Stimulated activated naive CD8-positive, alpha-beta T cell treated with anti-CD3 and anti-CD28 coated beads, Interleukin-15, Interleukin-2, amounts not matched to agents 100 U/mL and 50 U/mL, for 24 hours (primary cell): ENCODE measurements at places on chromosomes 5 and 9.

DNA sequence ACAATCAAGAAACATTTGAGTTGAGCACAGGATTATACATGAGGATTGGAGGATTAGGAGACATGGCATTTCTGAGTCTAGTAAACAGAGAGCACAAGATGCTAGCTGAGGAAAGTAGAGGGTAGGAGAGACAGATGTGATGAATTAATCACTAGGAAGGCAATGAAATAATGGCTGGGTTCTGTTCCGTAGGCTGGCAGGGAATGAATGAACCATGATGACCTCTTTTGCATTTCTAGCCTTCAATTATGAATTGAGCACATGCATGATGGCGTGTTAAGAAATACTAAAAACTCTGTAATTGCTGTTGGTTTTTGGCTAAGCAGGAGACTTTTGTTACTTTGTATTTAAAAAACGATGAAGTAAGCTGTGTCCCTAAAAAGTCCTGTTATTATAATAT, 420.0 kb upstream of the TLE4 start:
- DNase-seq: no peak

DNA sequence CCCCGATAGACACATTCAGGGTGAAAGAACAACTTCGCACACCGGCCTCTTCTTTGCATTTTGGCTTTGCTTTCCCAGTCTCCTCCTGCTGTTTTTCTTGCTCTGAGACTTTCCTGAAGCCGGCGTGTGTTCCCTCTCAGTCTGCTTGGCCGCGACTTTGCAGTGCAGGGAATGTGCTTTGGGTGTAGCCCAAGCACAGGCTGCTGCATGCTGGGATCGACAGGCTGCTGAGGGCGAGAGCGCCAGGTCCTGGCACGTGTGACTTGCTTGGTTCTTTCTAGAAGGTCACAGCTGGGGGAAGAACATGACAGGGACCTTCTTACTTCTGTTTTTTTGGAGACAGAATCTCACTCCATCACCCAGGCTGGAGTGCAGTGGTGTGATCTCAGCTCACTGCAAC, 40.6 kb downstream of the TENT4A start:
- no peak for DNase-seq

DNA sequence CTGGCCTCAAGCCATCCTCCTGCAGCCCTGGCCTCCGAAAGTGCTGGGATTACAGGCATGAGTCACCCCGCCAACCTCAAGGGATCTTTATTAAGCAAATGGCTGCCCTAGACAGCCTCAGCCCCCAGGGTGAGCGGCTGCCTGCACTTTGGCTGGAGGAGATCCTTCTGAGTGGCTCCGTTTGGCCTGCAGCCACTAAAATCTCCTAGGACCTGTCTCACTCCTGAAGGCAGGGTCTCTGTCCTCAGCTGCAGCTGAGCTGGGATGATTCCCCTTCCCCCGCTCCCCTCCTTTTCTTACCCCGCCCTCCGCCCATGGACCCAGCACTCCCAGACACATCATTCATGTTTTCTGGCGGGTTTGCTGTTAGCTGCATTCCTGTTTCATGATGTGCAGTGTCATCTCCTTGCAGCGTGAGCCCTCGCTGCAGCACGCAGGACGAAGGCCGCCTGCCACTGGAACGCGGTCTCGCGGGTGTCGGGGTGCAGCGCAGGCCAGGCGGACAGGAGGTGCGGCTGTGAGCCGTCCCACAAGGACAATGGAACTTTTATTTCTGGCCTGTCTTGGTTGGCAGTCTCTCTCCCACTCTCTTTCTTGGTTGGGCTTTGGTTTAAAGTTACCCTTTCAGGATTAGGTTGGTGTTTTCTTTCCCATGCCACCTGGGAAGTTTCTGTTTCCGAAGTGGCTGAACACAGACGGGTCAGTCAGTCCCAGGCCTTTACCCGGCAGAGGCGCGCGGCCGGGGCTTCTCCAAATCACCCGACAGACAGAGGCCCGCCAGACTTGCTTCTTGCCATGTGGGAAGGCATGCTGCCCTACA, 137.1 kb downstream of the FOXD1 start:
- DNase-seq: no peak

- DNase-seq: no peak
Observed at GRCh38 chr5:173498286-173498685, 118.2 kb downstream of the BOD1 start.

DNA sequence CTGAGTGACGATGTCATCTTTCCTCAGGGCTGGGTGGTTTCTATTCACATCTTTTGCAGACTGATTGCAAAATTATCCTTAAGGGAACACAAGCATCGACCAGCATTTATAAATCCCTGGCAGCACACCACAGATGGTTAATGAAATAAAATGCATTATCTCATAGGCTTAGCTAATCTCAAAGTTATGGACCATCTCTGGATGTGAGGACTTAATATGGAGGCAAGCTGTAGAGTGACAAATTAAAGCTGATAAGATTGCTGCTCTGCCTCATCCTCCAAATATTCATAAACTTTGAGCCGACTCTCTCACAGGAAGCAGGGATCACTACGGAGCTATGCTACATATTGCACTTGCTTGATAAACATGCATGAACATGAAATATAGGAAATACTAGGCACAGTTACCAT, 663.2 kb upstream of the RGMB start:
- DNase-seq: no peak

- DNase-seq: no peak
Observed at GRCh38 chr5:141040093-141040770, 10.9 kb upstream of the PCDHB1 start.

DNA sequence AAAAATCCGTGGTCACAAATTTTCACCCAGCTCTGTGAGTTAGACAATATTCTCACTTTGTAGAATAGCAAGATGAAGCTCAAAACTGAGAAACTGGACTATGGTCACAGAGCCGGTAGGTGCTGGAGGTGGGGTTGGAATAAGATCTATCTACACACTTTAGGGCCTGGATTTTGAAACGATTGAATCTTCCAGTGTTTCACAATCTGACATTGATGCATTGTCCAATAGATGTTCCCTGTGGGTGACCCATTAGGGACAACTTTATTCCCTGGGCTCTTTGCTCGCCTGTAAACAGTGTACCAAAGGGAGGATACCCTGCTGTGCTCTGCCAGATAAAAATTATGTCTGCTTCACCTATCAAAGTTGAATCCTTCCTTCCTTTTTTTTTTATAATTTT, 145.4 kb upstream of the MPDZ start:
- no peak for DNase-seq

GRCh38 chr5:172504701-172505402, 50.5 kb upstream of the SH3PXD2B start:
- no peak for DNase-seq

GRCh38 chr9:92746567-92747458, 17.8 kb downstream of the BICD2 start:
- DNase-seq: no peak

GRCh38 chr9:68643901-68644809, 60.9 kb upstream of the PIP5K1B start:
- DNase-seq: no peak
